ENCODE measurements at places on chromosomes 3 and 15. TPM values are rescaled to one million over a fixed set of nuclear protein-coding genes. Genes with fewer than 3 reads are reported as not detected.

Gene EOMES
- total RNA-seq, result 0.23 TPM

Gene FANCI
- total RNA-seq, result 2.9 TPM

- H3K4me3 ChIP-seq, result no peak overlapping the region
- no peak overlapping the region for H3K27ac ChIP-seq
- H3K27me3 ChIP-seq, result no peaks in the 10 kb centered on the region
Measured at GRCh38 chr3:188194332-188194731, 40.4 kb downstream of the LPP start.

GRCh38 chr3:148128136-148128535 is 569.6 kb upstream of the AGTR1 start:
- no peak for DNase-seq
- H3K27ac ChIP-seq, result no peak overlapping the region
- no peak overlapping the region for H3K4me3 ChIP-seq
- no peaks in the 10 kb centered on the region for H3K27me3 ChIP-seq
